Ecto neural progenitor cell (in vitro differentiated cells): ENCODE measurements at places on chromosomes 6 and 20.
A peak's percentile ranks its signal among the peaks of the same experiment; 100 is the strongest.

DNA sequence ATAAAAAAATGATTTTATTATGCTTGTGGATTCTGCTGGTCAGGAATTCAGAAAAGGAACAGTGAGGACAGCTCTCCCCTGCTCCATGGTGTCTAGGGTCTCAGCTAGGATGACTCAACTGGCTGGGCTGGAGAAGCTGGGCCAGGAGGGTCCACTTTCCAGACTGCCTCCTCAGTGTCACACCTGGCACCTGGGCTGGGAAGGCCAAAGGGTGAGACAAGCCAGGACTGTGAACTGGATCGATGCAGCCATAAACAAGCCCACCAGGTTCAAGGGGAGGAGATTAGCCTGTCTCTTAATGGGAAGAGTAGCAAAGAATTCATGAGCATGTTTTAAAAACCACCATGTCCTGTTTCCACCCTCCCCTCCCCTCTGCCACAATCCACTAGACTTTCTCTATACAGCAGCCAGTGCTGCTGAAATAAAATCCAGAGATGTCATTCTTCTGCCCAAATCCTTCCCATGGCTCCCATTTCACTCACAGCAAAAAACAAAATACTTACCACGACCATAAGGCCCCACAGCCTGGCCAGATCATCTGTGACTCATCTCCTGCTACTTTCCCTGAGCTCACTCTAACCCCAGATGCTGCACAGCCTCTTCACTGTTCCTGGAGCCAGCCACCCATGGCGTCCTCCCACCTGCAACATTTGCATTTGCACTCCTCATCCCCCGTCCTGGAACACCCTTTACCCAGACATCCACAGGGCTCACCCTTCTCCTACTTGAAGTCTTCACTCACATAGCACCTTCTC is 13.8 kb downstream of the SPTLC3 start:
- DNase-seq: no peak

DNA sequence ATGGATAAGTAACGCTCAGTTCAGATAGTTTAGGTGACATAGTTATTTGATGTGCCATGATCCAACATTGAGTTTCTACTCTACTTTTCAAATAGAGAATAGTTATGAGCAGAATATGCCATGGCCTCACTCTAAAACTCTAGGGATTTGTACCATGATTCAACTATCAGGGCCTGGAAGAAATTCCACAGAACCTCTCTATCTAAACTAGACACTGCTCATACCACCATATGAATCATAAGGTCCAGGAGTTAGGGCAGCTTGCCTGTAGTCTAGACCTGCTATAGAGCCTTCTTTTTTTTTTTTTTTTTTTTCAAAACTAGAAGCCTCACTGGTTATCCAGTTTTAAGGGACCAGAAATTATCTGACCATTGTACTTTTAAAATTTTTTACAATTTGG is 571.8 kb upstream of the IMPG1 start:
- no peak for DNase-seq

DNA sequence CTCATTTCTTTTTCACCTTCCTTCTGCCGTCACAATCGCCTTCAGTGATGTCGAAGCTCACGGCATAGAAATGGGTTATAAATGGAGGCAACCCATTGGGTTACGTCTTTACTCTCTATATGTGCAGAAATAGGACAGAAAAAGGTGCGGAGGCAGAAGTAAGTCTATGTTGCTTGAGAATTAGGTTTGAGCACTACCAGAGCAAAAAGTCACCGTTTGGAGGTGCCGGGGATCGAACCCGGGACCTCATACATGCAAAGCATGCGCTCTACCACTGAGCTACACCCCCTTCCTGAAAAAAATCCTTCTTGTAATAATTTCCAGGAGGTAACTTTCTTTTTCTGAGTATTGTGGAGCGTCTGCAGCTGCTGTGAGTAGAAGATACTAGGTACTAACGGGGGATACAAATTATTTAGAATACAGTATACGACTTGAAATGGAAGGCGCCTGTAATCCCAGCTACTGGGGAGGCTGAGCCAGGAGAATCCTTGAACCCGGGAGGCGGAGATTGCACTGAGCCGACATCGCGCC is 134.2 kb downstream of the TRIM27 start:
- peak; percentile 65 for DNase-seq

GRCh38 chr20:49693435-49694171 is 20.1 kb downstream of the B4GALT5 start:
- no peak for DNase-seq

DNA sequence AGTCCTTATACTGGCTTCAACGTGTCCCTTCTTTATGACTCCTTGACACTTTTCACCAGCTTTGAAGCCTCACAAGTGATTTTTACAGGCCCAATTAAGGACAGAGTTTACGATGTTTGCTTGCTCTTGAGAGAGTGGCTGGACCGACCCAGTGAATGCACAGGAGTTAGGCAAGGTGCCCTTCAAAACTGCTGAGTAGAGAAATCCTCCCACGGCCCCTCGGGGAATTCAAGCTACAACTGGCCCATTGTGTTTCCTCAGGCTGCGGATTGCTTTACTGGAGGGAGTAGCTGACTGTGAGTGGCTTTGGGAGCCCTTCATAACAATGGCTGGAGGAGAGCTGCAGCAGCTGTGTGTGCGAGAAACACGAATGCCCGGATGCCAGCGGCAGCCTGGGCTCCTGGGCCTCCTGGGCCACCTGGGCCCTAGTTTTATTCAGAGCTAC is 50.0 kb downstream of the SGK1 start:
- DNase-seq: peak; percentile 66

GRCh38 chr6:119511024-119511423 is 161.5 kb upstream of the MAN1A1 start:
- DNase-seq: no peak

- DNase-seq: no peak
These were observed 15.2 kb downstream of the DEFB132 start for GRCh38 chr20:272718-273117.

DNA sequence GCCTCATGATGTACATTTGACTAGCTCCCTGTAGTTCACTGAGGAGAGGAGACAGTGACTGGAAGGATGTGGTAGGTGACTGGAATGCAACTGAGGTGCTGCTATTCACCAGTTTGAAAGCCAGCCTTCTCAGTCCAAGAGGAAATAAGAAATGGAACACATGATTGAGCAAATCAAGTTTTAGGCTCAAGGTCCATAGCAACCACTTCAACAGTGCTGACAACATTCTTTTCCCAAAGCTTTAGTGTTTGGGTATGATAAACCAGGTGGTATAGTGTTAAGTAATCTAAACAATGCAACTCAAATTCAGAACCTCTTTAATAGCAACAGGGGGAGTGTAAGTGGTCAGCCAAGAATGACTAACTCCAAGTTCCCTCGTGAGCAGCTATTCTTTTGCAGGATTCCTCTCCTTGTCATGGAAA is 9.2 kb downstream of the ZHX3 start:
- no peak for DNase-seq

DNA sequence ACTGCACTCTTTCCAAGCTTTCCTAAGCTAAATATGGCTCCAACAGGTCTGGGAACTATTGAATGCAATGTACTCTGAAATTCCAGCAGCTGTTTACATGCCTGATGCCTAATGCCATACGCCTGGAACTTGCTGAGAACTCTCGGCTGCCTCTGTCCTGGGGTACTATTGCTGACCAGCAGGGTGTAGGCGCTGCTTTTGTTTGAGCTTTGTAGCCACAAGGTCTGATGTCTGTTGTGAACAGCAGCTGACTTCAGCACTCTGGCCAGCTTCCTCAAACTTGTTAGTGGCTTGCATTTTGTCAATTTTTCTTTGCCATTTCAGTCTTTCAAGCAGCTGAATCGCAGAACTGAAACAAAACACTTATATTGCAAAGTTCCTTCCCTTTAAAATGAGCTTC is 26.7 kb downstream of the SAYSD1 start:
- DNase-seq: peak; percentile 80

DNA sequence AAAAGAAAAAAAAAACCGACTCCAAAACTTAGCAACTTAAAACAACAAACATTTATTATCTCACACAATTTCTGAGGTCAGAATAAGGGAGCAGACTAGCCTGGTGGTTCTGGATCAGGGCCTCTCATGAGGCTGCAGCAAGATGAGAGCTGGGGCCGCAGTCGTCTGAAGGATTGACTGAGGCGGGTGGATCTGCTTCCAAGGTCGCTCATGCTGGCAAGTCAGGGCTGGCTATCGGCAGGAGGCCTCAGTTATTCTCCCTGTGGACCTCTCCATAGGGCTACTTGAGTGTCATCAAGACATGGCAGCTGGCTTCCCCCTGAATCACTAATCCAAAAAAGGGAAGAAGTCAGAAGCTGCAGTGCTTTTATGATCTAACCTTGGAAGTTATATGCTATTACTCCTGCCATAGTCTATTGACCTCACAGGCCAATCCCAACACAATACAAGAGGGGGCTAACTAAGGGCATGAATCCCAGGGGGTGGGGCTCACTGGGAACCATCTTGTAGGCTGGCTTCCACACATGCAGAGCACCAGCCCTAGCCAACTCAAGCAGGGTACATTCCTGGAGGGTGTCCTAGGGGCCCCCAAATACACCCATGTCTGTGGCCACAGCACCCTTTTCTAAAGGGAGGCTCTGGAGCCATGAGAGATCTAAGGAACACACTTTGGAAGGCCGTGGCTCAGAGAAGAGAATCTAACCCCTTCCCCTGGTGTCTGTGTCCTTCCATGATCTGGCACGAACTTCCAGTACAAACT is 11.3 kb downstream of the EBF4 start:
- no peak for DNase-seq

GRCh38 chr6:96811136-96811535 is 26.1 kb downstream of the GPR63 start:
- no peak for DNase-seq

DNA sequence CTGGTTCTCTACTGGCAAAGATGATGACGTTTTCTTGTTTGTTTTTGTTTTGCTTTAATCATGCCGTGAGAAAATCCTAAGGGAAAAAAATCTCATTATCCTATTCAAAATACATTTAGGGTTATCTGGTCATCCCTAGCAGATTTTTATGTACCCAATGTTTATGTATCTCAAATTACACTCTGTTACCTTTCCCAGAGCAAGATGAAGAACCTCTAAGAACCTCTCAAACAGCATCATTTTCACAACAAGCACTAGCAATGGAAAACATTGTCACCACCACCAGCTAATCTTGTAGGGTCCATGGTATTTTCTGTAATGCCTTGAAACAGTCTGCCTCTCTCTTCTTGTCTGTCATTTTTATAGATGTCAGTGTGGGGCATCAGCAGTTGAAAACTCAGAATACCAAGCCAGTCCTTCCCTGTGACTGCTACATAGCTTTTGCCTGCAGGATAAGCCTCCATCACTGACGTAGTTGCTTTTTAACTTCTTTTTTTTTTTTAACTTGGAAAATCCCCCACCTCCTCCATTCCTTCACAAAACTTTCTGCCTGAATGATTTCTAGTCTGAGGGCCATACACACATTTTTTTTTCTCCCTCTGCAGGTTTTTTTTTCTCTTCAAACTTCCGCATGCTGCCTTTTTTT is 2.4 kb upstream of the SNAP25 start:
- DNase-seq: no peak

- no peak for DNase-seq
These were observed 793 bp upstream of the PDSS2 start for GRCh38 chr6:107460083-107460631.

DNA sequence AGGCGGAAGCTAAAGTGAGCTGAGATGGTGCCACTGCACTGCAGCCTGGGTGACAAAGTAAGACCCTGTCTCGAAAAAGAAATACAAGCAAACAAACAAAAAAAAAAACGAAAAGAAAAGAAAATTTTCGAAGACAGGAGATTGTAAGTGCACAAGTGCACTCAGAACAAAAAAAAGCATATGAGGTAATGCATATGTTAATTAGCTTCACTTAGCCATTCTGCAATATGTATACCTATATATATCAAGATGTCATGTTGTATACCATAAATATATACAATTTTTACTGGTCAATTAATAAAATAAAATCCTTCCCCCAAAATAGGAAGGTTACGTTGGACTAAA is 127.5 kb downstream of the RIN2 start:
- DNase-seq: no peak

GRCh38 chr6:39362487-39362865 is 40.0 kb upstream of the KCNK16 start:
- DNase-seq: no peak

GRCh38 chr20:21715193-21715881 is 9.9 kb downstream of the PAX1 start:
- DNase-seq: no peak

GRCh38 chr20:5835321-5835821 is 85.2 kb downstream of the SHLD1 start:
- DNase-seq: no peak

- DNase-seq: no peak
These were observed 585.3 kb upstream of the ARID1B start for GRCh38 chr6:156191895-156192294.

GRCh38 chr6:38209371-38210260 is 390.1 kb downstream of the ZFAND3 start:
- no peak for DNase-seq

GRCh38 chr6:116060572-116061283 is at the start of gene FRK:
FRK (minus strand) TSS chr6:116060891; CDS start chr6:116060311, 580 bp downstream.
- DNase-seq: no peak

GRCh38 chr20:21179757-21180156 is 53.9 kb downstream of the KIZ start:
- DNase-seq: no peak

DNA sequence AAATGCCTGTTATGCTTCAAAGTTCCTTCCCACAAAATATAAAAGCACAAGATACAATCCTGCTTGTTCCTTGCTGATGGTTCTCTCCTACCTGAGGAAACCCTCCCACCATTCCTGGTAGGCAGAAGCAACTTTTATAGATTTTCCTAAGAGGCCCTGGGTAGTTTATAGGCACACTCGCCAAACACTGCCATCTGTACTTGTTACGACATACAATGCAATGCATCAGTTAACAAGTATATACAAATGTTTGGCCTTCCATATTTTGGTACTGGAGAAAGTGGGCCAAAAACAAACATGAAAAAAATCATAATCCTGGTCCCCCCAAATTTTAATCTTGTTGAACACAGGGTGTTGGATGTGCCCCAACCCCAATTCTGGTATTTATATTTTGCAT is 16.6 kb downstream of the MCM9 start:
- no peak for DNase-seq

DNA sequence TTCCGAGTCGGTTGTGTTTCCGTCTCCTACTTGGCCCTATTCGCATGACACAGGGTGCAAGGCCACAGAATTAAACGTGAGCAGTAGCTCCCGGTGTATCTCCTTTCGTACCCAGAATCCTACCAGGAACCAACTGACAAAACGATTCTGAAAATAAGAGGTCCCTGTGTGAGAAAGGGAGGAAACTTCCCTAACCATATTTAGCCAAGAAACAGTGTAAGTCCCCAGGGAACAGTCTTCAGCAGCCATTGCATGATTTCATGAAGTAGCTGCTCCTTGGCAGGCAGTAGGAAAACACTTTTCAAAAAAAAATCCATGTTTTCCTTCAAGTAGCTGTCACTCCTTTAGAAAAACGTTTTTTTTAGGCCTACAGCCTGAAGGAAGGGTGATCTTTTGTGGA is 46.9 kb downstream of the PDE10A start:
- DNase-seq: no peak

DNA sequence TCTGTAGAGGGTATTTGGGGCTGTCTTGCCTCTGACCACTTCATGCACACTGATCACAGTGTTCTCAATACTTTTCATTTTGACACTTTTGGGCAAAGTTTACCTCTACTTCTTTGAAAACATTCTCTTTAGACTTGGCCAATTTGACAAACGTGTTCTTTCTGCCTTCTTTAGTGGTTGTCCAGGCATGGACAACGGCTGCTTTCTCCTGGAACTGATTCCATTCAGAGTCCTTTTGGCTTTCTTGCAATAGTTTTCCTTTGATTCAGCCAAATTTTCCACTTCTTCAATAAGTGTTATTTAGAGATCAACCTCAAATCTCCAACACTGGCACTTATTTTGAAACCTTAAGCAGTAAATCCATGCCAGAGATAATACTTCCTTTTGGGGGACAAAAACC is 6.7 kb upstream of the CST9 start:
- no peak for DNase-seq

- no peak for DNase-seq
These were observed 680 bp upstream of the MTCH1 start for GRCh38 chr6:36986704-36987047.
